Ureter (tissue), 1 donor: ENCODE measurements at places on chromosomes 4 and X. TPM values are rescaled to one million over a fixed set of nuclear protein-coding genes. Genes with fewer than 3 reads are reported as not detected.

BEX5 gene
- 3.7 TPM for total RNA-seq

GRCh38 chrX:40127052-40127451 is 29.3 kb upstream of the BCOR start:
- no peak for DNase-seq

RGN gene
- 7.0 TPM for total RNA-seq

GRCh38 chrX:11420851-11421250 is 127.6 kb downstream of the AMELX start:
- no peak for DNase-seq

DNA sequence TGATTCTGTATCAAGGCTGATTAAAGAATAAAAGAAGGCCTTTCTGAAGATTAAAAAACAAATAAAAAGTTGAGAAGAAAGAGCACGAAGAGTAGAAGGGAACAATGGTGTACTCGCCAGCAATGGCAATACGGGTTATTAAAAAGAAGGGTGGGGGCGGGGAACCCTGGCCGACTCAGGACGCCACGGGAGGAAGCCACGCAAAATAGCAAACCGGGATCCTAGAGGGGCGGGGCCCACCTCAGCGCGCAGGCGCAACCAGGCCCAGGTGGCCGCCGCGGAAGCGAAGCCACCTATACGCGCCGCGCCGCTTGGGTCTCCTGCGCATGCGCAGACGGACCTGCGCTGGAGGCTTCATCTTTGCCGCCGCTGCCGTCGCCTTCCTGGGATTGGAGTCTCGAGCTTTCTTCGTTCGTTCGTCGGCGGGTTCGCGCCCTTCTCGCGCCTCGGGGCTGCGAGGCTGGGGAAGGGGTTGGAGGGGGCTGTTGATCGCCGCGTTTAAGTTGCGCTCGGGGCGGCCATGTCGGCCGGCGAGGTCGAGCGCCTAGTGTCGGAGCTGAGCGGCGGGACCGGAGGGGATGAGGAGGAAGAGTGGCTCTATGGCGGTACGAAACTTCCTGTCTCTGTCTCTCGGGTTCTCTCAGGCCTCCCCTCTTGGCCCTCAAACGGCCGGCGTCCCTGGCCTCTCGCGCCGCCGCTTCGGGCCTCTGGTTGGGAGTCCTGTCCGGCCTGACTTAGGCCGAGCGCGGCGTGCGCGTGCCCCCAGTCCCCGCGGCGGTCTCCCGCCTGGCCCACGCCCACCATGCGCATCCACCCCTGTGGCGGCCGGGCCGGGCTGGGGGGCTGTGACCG is at the start of gene FIP1L1:
Gene FIP1L1 (plus strand): TSS at position 323 of the 852 bp plus-strand sequence. CDS start 198 bp downstream, at position 521.
- DNase-seq: peak; percentile 95

- DNase-seq: no peak
These were observed 45.8 kb downstream of the BCORL1 start for GRCh38 chrX:130028196-130028595.

DNA sequence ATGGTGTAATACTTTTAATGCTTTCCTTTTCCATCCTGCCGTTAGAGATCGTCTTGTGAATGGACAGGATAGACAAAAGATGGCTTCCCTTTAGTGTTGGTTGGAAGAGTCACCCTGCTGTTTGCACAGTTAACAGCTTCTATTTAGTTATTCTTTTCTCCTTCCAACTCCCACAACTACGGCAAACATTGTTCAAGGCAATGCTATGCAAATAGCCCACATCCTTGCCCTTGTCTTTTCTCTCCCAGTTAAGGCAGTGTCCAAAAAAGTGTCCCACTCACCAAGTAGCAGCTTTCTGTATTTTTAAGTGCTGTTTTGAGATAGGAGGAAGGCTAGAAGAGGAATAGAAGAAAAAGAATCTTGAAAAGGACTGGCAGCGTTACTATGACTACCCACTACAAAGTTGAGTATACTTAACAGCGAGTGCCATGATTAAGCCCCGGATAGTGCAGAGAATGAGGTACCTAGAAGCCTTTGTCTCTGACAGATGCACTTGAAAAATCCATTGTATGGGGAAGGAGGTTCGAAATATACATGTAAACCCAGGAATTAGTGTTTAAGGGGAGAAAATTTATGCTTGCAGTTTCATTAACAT is 12.1 kb upstream of the RUFY3 start:
- no peak for DNase-seq

ARL9 gene
- 1.3 TPM for total RNA-seq

GRCh38 chrX:10022273-10022541 is 55.0 kb downstream of the CLDN34 start:
- DNase-seq: no peak

DNA sequence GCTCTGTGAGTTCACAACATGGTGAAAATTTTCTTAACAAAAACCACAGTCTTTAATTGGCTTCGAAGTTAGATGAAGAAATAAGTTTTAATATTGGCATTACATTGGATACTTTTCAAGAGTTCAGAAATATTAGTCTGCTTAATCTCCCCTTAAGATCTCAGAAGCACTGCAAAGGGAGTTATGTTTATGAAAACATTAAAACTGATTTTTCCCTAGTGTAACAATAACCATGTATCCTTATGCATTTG is 1.5 kb downstream of the SETD7 start:
- DNase-seq: no peak

GRCh38 chr4:154422152-154422551 is 69.4 kb downstream of the DCHS2 start:
- no peak for DNase-seq

- DNase-seq: no peak
These were observed 5.9 kb upstream of the SEPTIN6 start for GRCh38 chrX:119698845-119699244.

PASD1 gene
- not detected for total RNA-seq

GRCh38 chr4:41930139-41930831 is 4.9 kb upstream of the TMEM33 start:
- no peak for DNase-seq

- no peak for DNase-seq
These were observed 38.0 kb upstream of the PDK3 start for GRCh38 chrX:24426921-24427746.

DNA sequence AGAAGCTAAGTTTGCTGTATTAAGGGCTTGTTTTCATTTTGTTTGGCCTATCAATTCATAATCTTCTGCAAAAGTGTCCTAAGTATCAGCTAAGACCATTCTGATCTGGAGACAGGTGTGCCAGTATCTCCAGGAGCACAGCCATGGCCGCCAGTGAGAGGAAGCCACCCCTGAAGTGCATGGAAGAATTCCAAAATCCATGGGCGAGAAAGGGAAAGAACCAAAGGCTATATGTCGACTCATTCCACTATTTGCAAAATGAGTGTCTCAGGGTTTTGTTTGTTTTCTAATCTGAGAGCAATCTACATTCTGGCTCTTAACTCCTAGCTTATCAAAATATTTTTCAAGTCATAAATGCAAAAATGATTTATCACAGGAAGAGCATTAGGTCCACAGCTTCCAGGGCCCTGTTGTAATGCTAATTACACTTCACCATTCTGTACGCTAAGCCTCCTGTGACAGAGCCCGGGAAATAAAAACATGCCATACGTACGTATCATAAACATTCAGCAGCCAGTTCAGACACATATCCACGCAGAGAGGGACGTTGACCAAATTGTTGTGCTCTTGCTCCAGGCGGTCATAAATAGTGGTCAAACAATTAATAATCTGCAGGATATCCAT is 137.3 kb upstream of the FTHL17 start:
- no peak for DNase-seq

- DNase-seq: no peak
These were observed 249.3 kb upstream of the DIPK2B start for GRCh38 chrX:45449982-45450381.

- DNase-seq: no peak
These were observed 1.1 kb downstream of the LIN54 start for GRCh38 chr4:83009529-83009928.

DNA sequence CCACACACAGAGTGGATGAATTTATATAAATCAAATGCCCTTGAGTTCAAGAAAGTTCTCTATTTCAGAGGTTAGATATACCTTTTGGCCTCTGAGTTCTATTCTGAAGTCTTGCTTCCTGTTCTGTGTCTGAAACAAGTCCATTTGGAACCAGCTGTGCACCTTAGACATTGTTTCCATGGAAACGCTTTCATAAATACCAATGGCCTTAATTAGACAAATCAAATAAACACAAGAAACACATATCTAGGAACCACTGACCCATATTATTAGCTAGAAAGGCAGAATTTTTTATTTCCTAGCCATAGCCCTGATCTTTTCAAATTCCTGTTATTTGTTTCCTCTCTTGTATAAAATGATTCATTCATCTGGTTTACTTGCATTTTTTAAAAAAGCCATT is 8.4 kb upstream of the C4orf54 start:
- DNase-seq: no peak

DNA sequence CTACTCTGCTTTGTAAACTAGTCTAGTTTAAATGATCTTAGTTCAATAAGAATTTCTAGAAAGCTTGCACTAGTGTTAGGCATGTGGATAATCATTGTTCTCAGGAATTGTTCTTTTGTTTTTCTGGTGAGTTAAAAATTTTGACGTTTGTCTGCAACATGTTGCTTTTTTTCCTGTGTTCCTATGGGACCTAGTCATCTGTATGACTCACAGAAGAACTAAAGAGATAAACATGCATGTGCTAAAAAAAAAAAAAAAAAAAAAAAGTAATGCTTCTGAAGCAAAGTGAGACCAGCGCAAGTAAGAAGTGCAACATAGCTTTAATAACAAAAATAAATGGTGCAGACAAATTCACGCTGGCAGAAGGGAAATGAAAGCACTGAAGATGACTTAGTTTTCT is 471.2 kb downstream of the IQCM start:
- no peak for DNase-seq

ENPEP gene
- 3.9 TPM for total RNA-seq

GRCh38 chr4:74632634-74633033 is 161.7 kb downstream of the BTC start:
- DNase-seq: peak; percentile 64

GRCh38 chr4:178894126-178894525 is 1451.9 kb upstream of the AGA start:
- DNase-seq: no peak

NXF2B gene
- not detected for total RNA-seq

GRCh38 chr4:161133586-161134276 is 1030.1 kb downstream of the FSTL5 start:
- DNase-seq: no peak

FAM149A gene
- 40.5 TPM for total RNA-seq

GRCh38 chr4:113471146-113471860 is 290.2 kb downstream of the CAMK2D start:
- DNase-seq: no peak

GRCh38 chr4:7959078-7959477 is 19.4 kb upstream of the AFAP1 start:
- no peak for DNase-seq

DNA sequence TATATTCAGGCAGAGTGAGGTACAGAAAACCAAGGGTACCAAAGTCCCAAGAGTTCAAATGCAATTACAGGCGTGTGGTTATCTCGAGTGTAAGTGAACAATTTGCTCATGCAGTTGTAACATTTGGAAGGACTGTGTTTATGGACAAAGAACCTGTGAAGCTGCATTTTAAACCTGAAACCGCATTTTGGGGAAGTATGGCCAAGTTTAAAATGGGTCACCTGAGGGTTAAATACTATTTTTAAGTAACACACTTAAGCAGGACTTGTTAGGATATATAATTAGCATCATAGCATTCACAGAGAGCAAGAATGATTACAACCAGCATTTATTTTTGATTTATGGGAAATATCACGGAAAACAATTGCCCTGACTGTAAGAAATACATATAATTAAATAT is 79.1 kb upstream of the LCORL start:
- no peak for DNase-seq

GRCh38 chrX:123713841-123714240 is 19.0 kb downstream of the THOC2 start:
- DNase-seq: no peak

SLC10A4 gene
- not detected for total RNA-seq

GRCh38 chrX:46678232-46678631 is 80.7 kb downstream of the SLC9A7 start:
- no peak for DNase-seq

ITIH6 gene
- not detected for total RNA-seq

UVSSA gene
- 48.1 TPM for total RNA-seq

- no peak for DNase-seq
These were observed 124.5 kb upstream of the PLAC1 start for GRCh38 chrX:134782796-134783195.

TNMD gene
- not detected for total RNA-seq

- DNase-seq: peak; percentile 32
These were observed 30.5 kb upstream of the PPP2R2C start for GRCh38 chr4:6502747-6503465.

GRCh38 chrX:63270873-63271272 is 80.3 kb downstream of the SPIN4 start:
- DNase-seq: no peak

DNA sequence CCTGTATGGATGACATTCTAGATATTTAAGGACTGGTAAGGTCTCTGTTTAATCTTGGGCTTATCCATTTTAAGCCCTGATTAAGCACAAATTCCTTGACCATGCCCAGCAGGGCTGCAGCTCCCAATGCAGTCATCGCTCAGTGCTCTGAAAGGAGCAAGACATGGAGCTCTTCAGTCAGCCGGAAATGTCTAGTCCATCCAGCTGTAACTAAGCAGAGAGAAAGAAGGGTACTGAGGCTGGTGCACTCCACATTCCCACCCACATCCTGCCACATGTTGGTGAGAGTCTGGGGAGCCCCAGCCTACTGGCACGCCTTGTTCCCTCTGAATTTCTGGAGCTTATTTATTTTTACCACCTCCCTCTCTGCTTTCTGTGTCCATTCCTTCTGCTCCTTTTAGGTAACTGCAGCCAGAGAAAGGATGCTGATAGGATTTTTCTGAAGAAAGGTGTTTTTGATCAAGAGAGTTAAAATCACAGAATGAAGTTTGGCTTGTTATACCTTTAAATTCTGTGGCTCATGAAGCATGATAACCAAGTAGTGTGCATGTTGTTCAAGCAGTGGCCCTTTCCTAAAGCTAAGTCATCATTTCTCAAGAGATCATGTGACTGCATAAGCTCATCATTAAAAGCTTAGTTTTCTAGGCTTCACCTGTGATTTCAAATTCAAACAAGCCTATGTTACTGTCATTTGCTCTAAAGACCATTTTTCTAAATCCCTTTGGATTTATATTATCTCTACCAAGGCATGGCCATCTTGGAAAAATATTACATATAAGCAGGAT is 74.0 kb downstream of the GALNT7 start:
- DNase-seq: no peak

GRCh38 chrX:41326431-41326830 is 7.5 kb upstream of the DDX3X start:
- DNase-seq: no peak

CCKAR gene
- not detected for total RNA-seq

RBMXL3 gene
- total RNA-seq: not detected

GRCh38 chrX:117788339-117788738 is 328.3 kb downstream of the KLHL13 start:
- DNase-seq: no peak

GRCh38 chr4:112982680-112983079 is 66.8 kb upstream of the ANK2 start:
- DNase-seq: no peak

NUP54 gene
- total RNA-seq: 47.2 TPM

GRCh38 chr4:67926485-67926884 is 36.8 kb downstream of the TMPRSS11A start:
- DNase-seq: no peak

- no peak for DNase-seq
These were observed 76.0 kb downstream of the INTS6L start for GRCh38 chrX:135596495-135596894.

COX7B2 gene
- not detected for total RNA-seq

GRCh38 chrX:119062750-119063374 is 9.9 kb upstream of the CT47C1 start:
- no peak for DNase-seq

RBM46 gene
- total RNA-seq: not detected
